Colonic mucosa (tissue), 4 donors: ENCODE measurements at places on chromosomes 3 and 15. TPM values are rescaled to one million over a fixed set of nuclear protein-coding genes. Genes with fewer than 3 reads are reported as not detected.

SNURF gene
- 1.2 TPM for total RNA-seq

ATP13A4 gene
- total RNA-seq: 11.0 TPM

GP9 gene
- total RNA-seq: 0.37 TPM

OXTR gene
- 1.8 TPM for total RNA-seq

TTC21A gene
- total RNA-seq: 2.8 TPM

CTXN2 gene
- 0.07 TPM for total RNA-seq

STRIT1 gene
- not detected for total RNA-seq

FBN1 gene
- total RNA-seq: 19.5 TPM

CLDN1 gene
- 2.4 TPM for total RNA-seq

SYNPR gene
- total RNA-seq: not detected

TEX55 gene
- total RNA-seq: not detected

VILL gene
- 155 TPM for total RNA-seq

AADAC gene
- total RNA-seq: 0.15 TPM

IMPG2 gene
- total RNA-seq: 0.08 TPM

NTRK3 gene
- 1.5 TPM for total RNA-seq

NEK10 gene
- total RNA-seq: 0.88 TPM

SPATA12 gene
- 0.27 TPM for total RNA-seq

LYZL4 gene
- not detected for total RNA-seq

CLDN16 gene
- total RNA-seq: not detected

MESP1 gene
- total RNA-seq: 11.1 TPM

C3orf49 gene
- not detected for total RNA-seq

C15orf39 gene
- 27.3 TPM for total RNA-seq

C3orf62 gene
- 4.2 TPM for total RNA-seq

SLC38A3 gene
- 0.24 TPM for total RNA-seq

GOLGA6B gene
- total RNA-seq: not detected

PLAAT1 gene
- not detected for total RNA-seq

SERPINI1 gene
- 1.3 TPM for total RNA-seq

RPL35A gene
- total RNA-seq: 758 TPM
